ENCODE measurements at places on chromosomes 7 and 10.

DNA sequence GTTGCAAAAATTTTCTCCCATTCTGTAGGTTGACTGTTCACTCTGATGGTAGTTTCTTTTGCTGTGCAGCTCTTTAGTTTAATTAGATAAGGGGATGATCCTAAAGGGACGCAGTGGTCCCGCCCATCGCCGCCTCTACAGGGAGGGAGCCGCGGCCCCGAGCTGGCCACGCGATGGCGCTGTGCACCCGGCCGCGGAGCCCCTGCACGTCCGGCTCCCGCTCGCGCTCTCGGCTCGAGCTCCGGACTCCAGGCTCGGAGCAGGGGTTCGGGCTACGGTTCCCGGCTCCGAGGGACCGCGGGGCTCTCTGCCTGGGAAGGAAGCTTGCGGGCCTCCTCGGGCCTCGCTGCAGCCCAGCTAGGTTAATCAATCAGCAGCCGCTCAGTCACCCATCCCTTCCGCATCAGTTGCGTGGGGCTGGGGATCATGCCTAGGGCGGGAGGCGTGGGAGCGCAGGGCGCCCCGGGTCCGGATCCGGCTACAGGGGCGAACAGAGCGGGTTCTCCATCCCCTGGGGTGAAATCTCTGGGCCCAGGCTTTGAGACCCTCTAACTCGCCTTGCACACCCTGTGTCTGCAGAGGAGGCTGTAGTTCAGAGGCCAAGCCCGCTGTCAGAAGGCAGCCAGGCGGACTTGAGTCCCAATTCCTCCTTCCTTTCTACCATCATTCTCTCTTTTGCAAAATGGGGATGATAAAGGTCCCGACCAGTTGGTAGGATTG lies 97.9 kb downstream of the WDR11 start:
- no peak for DNase-seq

DNA sequence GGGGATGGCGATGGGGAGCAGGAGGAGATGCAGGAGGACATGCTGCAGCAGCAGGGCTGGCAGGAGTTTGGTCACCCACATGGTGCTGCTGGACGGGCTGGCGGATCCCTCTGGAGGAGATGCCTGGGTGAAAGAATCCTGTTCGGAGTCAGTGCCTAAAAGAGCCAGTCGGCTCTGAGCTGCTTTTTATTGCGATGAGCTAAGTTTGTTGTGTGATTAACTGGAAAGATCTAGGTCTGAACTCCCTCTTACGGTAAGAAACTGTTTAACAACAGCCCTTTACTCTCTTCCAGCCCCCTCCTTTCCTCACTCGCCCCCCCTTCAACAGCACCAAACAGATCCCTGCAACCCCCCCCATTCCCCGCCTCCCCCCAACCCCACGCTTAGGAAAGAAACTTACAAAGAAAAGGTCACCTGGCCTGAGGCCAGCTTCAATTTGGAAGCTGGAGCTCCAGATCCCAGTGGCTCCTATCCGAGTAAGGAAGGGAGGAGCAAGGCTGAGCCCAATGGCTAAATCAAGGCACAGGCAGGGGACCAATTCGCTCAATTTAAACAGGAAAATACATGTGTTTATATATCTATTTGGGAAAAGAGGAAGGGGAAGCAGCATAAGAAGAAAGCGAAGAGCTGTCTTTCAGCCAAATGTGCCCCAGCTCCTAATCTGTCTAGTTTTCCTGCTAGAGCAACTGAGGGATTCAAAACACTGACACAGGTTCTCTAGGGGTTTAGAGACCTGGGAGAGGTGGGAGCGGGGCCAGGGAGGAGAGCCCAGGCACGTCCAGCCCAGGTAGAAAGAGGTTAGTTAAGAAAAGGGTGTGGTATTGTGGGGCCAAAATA lies at the start of gene HGF:
Gene HGF (minus strand): TSS at position 157 of the 837 bp plus-strand sequence. CDS start 76 bp downstream, at position 81.
- no peak for DNase-seq

GRCh38 chr10:45502458-45502857 lies 128.4 kb downstream of the ALOX5 start:
- DNase-seq: no peak

- DNase-seq: no peak
Measured at GRCh38 chr10:77318739-77319138, 318.9 kb downstream of the KCNMA1 start.

- no peak for DNase-seq
Measured at GRCh38 chr10:27297844-27298521, 57.4 kb upstream of the ACBD5 start.

Data from NCI-H2081 (cell line).